ENCODE measurements at places on chromosomes 13 and 19. TPM values are rescaled to one million over a fixed set of nuclear protein-coding genes. Genes with fewer than 3 reads are reported as not detected.

The LAIR1 gene
- 14.5 TPM for total RNA-seq

GRCh38 chr13:21796066-21796465 lies 125.2 kb downstream of the FGF9 start:
- DNase-seq: no peak
- H3K4me1 ChIP-seq: no peaks in the 10 kb centered on the region
- no peak overlapping the region for H3K27ac ChIP-seq

The ANGPTL4 gene
- total RNA-seq: 37.9 TPM

GRCh38 chr13:25462301-25463125 lies 90.7 kb downstream of the ATP8A2 start:
- H3K27me3 ChIP-seq: no peaks in the 10 kb centered on the region
- no peak overlapping the region for H3K4me3 ChIP-seq
- DNase-seq: no peak
- no peaks in the 10 kb centered on the region for H3K4me1 ChIP-seq
- no peaks in the 10 kb centered on the region for H3K36me3 ChIP-seq

The KL gene
- total RNA-seq: 3.7 TPM

The OSCAR gene
- total RNA-seq: 1.6 TPM

- H3K36me3 ChIP-seq: peaks cover 72% of the 10 kb centered on the region
- no peak overlapping the region for H3K4me3 ChIP-seq
- H3K27me3 ChIP-seq: no peaks in the 10 kb centered on the region
- no peak overlapping the region for H3K27ac ChIP-seq
- H3K4me1 ChIP-seq: peaks cover 27% of the 10 kb centered on the region
Measured at GRCh38 chr19:6381030-6381750, 5.5 kb upstream of the PSPN start.

Measured in esophagus muscularis mucosa (tissue), 4 donors.